ENCODE measurements at places on chromosomes 12 and 14. TPM values are rescaled to one million over a fixed set of nuclear protein-coding genes. Genes with fewer than 3 reads are reported as not detected.

GPRC5A gene
- 0.27 TPM for total RNA-seq

CLEC9A gene
- 8.3 TPM for total RNA-seq

- no peak for DNase-seq
Measured at GRCh38 chr12:92995258-92995903, 66.3 kb upstream of the EEA1 start.

OR4E1 gene
- 0.27 TPM for total RNA-seq

GRCh38 chr14:68439676-68440075 is 353.2 kb downstream of the ZFP36L1 start:
- no peak for DNase-seq

- no peak for DNase-seq
Measured at GRCh38 chr12:49706351-49707127, 666 bp downstream of the FMNL3 start.

DNA sequence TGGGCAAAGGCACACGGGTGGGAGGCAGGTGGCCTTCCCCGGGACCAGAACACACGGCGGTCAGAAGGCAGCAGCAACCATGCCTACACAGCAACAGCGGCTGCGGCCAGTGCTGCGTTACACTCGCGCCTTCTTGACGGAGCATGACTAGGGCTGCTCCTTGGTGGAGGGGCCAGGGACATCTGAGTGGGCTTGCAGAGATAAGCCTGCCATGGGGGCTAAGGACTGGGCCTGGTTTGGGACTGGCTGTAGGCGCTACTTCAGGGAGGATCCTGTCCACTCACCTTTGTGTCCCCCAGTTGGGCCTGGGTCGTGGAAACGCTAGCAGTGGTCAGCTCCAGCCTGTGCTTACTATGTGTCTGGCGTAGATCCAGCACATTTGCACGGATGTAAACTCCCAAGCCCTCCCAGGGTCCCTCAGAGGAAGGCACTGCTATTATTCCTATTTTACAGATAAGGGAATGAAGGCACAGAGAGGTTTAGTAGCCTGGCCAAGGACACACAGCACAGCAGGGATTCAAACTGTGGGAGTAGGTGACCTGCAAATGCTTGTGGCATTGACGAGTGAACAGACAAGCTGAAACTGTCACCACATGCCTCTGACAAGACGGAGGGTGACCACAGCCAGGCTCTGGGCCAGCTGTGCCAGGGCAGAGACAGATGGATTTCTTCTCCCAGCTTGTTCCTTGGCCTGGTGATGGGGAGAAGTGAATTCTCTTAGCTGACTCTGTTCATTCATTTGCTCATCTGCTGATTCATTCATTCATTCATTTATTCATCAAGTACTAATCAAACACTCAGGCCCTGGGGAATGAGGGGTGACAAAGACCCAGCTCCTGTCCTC is 31.9 kb upstream of the DLK1 start:
- DNase-seq = no peak

DNA sequence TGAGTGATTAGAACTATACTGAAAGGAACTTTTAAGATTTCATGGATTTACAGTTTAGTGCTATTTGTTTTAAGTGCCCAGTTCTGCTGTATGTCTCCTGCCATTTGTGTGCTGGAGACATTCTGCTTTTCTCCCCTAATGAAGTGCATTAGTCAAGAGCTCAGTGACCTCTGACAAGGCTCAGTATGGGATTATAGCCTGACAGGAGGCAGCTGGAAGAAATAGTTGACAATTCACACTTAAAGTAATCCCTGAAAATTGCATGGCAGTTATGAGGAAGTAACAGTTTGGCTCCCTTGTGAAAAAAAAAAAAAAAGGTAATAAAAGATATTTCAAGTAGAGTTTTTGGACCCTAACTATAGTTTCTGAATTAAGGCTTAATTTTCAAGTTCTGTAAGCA is 70.3 kb downstream of the ALX1 start:
- no peak for DNase-seq
